ENCODE measurements at places on chromosomes 1 and 21. TPM values are rescaled to one million over a fixed set of nuclear protein-coding genes. Genes with fewer than 3 reads are reported as not detected.

The DYNLT5 gene
- total RNA-seq, result not detected

The AK4 gene
- 108 TPM for total RNA-seq

The LAD1 gene
- not detected for total RNA-seq

The THEM5 gene
- total RNA-seq, result not detected

The VHLL gene
- not detected for total RNA-seq

The PTGS2 gene
- not detected for total RNA-seq

The NBPF19 gene
- 24.7 TPM for total RNA-seq

The OMA1 gene
- 23.9 TPM for total RNA-seq

The MNDA gene
- total RNA-seq, result not detected

The NHLH1 gene
- 0.24 TPM for total RNA-seq

The SPATA6 gene
- 0.89 TPM for total RNA-seq

The C1QTNF12 gene
- total RNA-seq, result 2.2 TPM

The ZMPSTE24 gene
- total RNA-seq, result 28.9 TPM

The ILF2 gene
- total RNA-seq, result 215 TPM

The HRNR gene
- not detected for total RNA-seq

The LMX1A gene
- total RNA-seq, result not detected

The SPATA1 gene
- 3.4 TPM for total RNA-seq

The IL23R gene
- total RNA-seq, result 0.47 TPM

The FAM151A gene
- not detected for total RNA-seq

The SPATA46 gene
- not detected for total RNA-seq

The THEM4 gene
- 29.8 TPM for total RNA-seq

The SPRR2B gene
- total RNA-seq, result not detected

The DDAH1 gene
- 0.26 TPM for total RNA-seq

The PKLR gene
- total RNA-seq, result not detected

The OR6K3 gene
- total RNA-seq, result not detected

The DPT gene
- total RNA-seq, result not detected

The LRRC39 gene
- total RNA-seq, result 0.45 TPM

The RGS16 gene
- total RNA-seq, result 0.63 TPM

The LHX4 gene
- not detected for total RNA-seq

The MPZ gene
- total RNA-seq, result 3.4 TPM

The IFI44L gene
- 181 TPM for total RNA-seq

The FBXO2 gene
- 5.6 TPM for total RNA-seq

The LRRC8B gene
- 13.0 TPM for total RNA-seq

The KCNJ15 gene
- total RNA-seq, result not detected

The C8A gene
- total RNA-seq, result not detected

The CDA gene
- not detected for total RNA-seq

The ALPL gene
- not detected for total RNA-seq

The TNFRSF18 gene
- 17.5 TPM for total RNA-seq

The RPAP2 gene
- 32.9 TPM for total RNA-seq

The CASQ2 gene
- total RNA-seq, result not detected

The EPHB2 gene
- not detected for total RNA-seq

The SLAMF1 gene
- total RNA-seq, result 48.5 TPM

The ISG15 gene
- total RNA-seq, result 385 TPM

The TTC39A gene
- not detected for total RNA-seq

The CELA2A gene
- total RNA-seq, result not detected

The C1orf116 gene
- total RNA-seq, result not detected

The TRIM67 gene
- not detected for total RNA-seq

The S100A11 gene
- 293 TPM for total RNA-seq

The MEF2D gene
- 40.1 TPM for total RNA-seq

The CFAP126 gene
- not detected for total RNA-seq

The CD48 gene
- 327 TPM for total RNA-seq

The SLC45A1 gene
- total RNA-seq, result 0.13 TPM

The NUP133 gene
- 46.8 TPM for total RNA-seq

The FALEC gene
- not detected for total RNA-seq

The NPPA gene
- total RNA-seq, result not detected

Data from activated CD8-positive, alpha-beta T cell treated with anti-CD3 and anti-CD28 coated beads, Interleukin-2, amount 10 ng/mL, durations not matched to agents 7 days and 5 days (primary cell).